Dermis blood vessel endothelial cell (primary cell): ENCODE measurements at places on chromosomes 2 and 18. TPM values are rescaled to one million over a fixed set of nuclear protein-coding genes. Genes with fewer than 3 reads are reported as not detected.

Gene RNF152
- total RNA-seq: 88.8 and 91.2 TPM in 2 replicates

GRCh38 chr2:127389778-127390435 lies 2.1 kb upstream of the MAP3K2 start:
- DNase-seq: no peak

Gene MAP3K19
- total RNA-seq: not detected in 2 replicates

- DNase-seq: no peak
These were observed 159.0 kb downstream of the ZFP36L2 start for GRCh38 chr2:43067254-43068040.

GRCh38 chr18:76604935-76605240 lies 109.8 kb upstream of the ZNF516 start:
- no peak for DNase-seq

GRCh38 chr2:7375901-7376300 lies 458.7 kb downstream of the RNF144A start:
- DNase-seq: no peak

- no peak for DNase-seq
These were observed 29.6 kb upstream of the SLC30A6 start for GRCh38 chr2:32136097-32136496.

GRCh38 chr2:145058457-145058856 lies 538.5 kb upstream of the ZEB2 start:
- no peak for DNase-seq

DNA sequence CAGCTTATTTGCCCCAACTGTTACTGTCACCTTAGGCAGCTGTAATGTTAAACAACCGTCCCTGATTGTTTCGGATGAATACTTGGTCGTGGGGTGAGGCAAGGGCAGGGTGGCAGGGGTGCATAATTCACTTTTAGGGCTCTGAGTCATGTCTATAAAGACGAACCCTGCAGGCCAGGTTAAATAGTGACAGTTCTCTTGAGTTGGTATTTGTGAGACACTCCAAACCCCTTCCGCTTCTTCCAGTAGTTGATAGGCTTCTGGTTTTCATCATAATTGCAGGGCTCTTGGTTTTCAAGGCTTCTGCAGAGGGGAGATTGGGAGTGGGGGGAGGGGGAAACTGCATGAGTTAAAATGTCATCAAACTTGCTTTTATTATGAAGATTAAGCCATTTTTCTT lies 97.2 kb upstream of the TSPYL6 start:
- DNase-seq: no peak

DNA sequence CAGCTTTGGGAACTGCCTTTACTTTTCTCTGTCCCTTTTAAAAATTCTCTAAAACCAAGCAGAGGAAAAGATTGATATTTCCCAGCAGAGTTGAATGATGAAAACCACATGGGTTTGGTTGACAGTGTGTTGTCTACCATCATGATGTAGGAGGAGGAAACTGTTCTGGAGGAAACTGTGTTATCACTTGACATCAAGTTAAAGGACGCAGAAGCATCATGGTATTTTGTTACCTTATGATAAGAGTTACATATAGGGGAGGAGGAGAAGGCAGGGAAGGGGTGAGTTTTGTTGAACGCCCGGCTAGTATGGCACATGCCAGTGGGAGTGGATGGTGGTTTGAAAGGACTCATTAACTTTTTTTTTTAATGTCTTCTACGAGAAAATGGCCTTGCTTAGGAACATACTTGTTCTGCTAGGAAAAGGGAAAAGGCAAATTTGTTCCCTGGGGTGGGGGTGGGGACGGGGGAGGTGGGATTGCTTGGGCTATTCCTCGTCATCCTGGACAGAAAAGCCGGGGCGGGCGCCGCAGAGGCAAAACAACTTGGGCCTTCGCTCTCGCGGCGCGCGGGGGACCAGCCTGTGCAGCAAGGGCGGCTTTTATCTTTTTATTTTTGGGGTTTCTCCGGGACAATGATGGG lies 766 bp downstream of the TMEM17 start:
- DNase-seq: peak; percentile 7

GRCh38 chr2:101751276-101751815 lies 53.8 kb downstream of the MAP4K4 start:
- no peak for DNase-seq

GRCh38 chr18:45330170-45330594 lies 285.1 kb upstream of the SLC14A2 start:
- no peak for DNase-seq

DNA sequence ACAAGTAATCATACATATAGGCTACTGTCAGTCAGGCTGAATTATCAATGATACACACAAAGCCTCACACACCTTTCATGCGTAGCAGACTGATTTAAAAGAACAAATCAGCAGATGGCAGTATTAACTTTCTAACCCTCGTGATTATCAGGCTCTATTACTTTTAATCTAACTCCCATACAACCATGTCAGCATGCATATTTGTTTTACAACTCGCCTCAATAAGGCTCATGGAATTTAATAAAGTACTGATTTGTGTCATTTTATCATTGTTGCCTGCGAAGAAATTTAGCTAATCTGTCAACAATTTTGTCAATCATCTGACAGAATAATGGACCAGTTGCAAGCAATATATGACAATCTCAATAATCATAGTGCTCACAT lies 82.8 kb downstream of the SLC25A12 start:
- DNase-seq: peak; percentile 63

DNA sequence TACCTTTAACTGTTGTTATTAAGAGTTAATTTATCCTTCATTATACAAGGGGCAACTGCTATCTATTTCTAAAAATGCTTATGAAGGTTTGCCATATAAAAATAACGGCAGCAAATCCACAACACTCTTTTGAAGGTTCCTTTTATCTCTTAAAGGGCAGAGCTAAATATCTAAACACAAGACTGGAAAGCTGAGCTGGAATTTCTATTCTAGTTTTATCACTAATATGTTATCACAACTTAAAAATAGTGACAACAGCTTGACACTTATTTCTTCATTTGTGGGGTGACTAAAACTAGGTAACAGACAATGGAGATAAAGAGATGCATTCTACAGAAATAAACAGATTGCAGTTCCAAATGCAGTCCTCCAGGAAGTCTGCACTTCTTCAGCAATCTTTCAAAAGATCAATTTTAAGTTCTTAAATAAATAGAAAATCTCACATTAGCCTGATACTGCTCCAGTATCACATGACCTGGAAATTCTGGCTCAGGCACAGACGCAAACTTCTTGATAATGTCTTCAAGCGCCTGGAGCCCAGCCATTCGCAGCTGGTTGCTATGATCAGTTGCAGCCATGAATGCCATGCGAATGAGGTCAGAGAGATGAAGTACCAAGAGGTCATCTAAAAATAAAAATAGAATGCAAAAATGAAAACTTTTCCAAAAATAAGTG lies 54.0 kb upstream of the STRN start:
- DNase-seq: peak; percentile 47

Gene COLEC12
- 45.1 and 64.2 TPM in 2 replicates for total RNA-seq

DNA sequence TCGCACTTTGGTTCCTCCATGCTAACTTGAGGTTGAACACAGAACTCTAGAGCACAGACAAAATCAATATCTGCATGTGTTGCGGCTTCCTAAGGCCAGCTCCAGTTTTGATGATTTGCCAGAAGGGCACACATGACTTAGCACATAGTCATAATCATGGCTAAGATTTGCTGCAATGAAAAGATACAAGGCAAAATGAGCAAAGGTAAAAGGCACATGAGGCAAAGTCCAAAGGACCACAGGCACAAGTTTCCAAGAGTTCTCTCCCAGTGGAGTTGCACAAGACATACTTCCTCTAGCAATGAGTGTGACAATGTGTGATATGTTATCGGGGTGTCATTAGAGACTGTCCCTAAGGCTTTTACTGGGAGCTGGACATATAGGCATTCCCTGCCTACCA lies 24.2 kb upstream of the CXXC1 start:
- no peak for DNase-seq

- DNase-seq: no peak
These were observed 9.4 kb downstream of the COLEC11 start for GRCh38 chr2:3604207-3604877.
